HFF-Myc (cell line): ENCODE measurements at places on chromosomes 2 and 18.
A peak's percentile ranks its signal among the peaks of the same experiment; 100 is the strongest.

GRCh38 chr2:45944074-45944473 is 292.6 kb downstream of the PRKCE start:
- DNase-seq: peak; percentile 35

GRCh38 chr18:56919190-56919589 is 227.7 kb upstream of the BOD1L2 start:
- no peak for DNase-seq

DNA sequence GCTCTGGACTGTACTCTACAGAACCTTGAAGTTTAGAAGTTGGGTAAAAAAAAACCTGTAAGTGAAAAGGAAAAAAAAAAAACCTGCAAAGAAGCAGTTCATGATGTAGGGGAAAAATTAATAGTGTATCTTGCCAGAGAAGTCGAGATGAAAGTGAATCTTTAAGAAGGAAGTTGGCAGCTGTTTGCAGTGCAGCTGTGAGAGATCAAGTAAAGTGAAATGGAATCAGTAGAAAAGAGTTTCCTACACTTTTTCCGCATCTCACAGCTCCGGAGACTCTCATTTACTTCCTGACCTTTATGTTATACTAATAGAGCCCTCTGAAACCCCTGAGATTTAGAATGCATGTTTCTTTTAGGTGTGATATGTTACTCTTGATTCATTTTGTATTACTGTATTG is 19.2 kb downstream of the RNMT start:
- no peak for DNase-seq

DNA sequence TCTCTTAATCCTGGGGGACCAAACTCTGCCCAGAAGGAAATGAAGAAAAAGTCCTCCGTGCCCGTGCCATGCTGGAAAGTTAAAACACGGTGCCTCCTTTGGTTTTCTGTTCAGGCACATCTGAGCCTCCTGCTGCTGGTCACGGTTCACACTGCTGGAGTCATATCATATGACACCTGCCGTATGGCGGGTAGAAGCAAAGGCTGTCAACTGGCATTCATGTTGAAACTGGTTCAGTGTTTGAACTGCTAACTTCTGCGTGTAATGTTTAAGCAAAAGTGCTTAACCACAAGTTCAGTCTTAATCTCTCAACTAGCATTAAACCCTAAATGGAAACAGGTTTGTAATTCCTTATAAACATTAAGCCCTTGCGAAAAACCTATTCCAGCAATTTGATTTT is 3.1 kb downstream of the STK39 start:
- DNase-seq: no peak
